Posterior vena cava (tissue), 2 donors: ENCODE measurements at places on chromosomes 3 and 15. TPM values are rescaled to one million over a fixed set of nuclear protein-coding genes. Genes with fewer than 3 reads are reported as not detected.
A peak's percentile ranks its signal among the peaks of the same experiment; 100 is the strongest.

Gene NANOGP8
- not detected for total RNA-seq

Gene LSAMP
- total RNA-seq, result 3.7 TPM

Gene IL17RE
- total RNA-seq, result 9.6 TPM

DNA sequence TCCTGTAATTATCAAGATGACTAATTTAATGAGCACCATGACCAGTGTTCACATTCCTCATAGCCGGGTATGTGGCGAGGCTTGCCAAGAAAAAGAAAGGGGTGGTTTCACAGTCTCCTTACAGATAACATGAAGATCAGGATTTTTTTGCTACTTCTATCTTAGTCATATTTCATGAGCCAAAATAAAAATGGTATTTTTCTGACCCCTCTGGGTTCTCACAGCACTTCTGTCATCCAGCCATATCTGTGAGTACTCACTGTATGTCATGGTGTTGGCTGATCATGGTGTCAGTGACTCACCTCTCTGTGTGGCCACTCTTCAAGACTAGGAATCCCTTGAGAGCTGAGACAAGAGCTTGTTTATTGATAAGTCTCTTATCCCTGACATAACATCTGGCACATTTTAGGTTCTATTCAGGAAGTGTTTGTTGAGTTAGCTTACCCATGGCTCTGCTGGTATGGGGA is 130.5 kb upstream of the LMCD1 start:
- DNase-seq, result no peak

DNA sequence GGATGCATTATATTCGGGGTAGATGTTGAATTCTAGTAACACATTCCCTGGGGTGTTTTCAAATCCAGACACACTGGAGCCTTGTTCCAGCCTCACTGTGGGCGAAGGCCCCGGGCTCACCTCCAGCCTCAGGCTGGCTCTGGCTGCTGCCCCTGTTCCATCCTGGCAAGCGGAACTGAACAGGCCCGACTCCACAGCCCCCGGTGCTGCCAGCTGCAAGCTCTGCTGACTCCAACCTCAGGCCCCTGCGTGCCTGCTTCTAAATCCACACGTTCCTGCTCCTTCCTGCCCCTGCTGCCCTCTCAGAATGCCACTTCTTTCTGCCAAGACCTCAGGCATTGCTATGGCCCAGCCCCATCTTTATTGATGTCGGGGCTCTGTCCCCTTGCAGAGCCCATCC is 90.6 kb downstream of the LIPC start:
- DNase-seq, result no peak

- DNase-seq, result no peak
These were observed 269.2 kb downstream of the THSD4 start for GRCh38 chr15:71384501-71384900.

GRCh38 chr3:186021673-186022362 is 84.0 kb upstream of the TRA2B start:
- DNase-seq, result no peak

DNA sequence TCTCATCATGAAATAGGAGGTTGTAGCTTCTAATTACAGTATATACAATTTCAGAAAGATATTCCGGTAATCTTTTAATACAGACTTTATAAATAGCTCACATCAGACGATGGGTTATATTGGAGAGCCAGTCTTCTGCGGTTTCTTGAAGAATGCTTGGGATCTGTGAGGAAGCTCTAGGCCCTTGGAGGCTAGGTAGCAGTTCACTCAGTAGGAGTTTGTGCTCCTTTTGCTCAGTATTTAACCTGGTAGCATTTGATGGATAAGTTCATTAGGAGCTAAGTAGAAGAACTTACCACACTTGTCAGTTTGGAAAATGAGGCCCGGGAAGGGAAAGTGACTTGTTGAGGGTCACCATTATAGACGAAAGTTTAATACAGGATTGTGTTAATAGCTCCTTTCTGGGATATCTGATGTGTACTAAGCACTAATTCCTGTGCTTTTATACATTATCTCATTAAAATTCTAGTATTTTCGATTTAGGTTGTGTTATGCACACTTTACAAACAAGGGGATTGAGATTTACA is 2.8 kb downstream of the FNDC3B start:
- DNase-seq, result no peak

DNA sequence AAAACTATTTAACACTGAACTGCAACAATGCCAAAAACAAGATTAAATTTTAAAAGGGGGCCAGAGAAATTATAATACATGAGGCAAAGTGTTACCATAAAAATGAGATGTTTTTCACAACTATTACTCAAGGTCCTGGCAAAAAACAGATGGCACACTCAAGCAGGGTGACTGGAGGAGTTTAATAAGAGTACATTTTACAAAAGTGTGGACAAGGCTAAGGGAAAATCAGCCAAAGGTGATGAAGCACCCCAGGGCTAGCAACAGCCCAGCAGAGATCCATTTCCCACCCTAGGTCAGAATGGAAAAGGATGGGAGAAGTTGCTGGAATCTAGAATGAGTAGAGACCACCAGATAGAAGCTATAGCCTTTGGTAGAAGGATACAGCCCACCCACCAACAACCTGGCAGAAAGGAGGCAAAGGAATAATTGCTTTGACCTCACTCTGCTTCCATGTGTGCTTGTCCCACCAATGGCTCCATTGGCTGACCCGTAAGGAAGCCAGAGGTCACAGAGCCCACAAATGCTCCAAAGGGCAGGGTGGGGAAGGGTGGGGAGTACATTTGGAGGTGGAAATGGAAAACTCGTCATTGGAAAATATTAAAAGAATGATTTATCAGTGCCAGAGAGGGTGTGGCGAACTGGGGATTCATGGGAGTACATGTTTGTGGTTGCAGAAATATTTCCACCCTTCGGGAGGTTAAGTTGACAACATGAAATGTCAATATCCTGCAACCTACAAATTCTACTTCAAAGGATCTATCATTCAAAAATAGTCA is 161.0 kb upstream of the UBE2E2 start:
- peak; percentile 82 for DNase-seq

DNA sequence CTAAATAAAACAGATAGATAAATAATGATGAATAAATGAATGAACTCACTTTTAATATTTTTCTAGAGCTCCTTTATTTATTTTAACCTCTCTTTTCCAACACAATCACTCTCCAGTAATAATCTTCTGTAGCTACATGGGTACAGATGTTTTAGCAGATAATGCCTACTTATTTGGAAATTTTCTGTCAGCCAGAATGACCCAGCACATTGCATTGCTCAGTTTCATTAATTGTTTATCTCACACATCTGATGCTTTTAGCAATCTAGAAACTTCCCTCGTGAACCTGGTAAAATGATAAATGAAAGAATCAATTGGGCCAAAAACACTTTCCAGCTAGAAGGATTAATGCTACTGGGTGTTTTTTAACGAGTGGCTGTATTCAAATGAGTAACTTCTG is 14.9 kb upstream of the MYH15 start:
- DNase-seq, result no peak

- DNase-seq, result no peak
These were observed 9.0 kb downstream of the GASK1A start for GRCh38 chr3:42988097-42988496.
